CMK (cell line): ENCODE measurements at places on chromosomes 7 and 10.

GRCh38 chr7:112573302-112574039, 92.7 kb downstream of the LSMEM1 start:
- DNase-seq = peak; percentile 37

DNA sequence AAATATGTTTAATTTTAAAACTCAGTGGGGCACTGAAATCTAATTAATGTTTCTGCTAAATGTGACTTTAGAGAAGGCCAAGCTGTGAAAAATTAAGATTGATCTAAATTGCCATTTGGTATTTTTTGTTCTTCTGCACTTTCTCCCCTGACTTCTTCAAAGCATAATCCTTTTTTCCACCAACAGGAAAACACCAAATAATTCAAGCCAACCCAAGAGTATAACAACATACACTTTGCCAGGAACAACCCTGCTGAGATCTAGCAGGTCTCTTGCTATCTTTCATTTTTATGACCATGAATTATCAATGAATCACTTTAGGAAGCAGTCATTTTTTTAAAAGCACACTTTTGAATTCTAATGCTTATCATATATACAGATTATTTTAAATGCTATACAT, 100.1 kb downstream of the USP6NL start:
- DNase-seq = no peak

- DNase-seq = no peak
These were observed 142.6 kb downstream of the SND1 start for GRCh38 chr7:127794551-127794950.

DNA sequence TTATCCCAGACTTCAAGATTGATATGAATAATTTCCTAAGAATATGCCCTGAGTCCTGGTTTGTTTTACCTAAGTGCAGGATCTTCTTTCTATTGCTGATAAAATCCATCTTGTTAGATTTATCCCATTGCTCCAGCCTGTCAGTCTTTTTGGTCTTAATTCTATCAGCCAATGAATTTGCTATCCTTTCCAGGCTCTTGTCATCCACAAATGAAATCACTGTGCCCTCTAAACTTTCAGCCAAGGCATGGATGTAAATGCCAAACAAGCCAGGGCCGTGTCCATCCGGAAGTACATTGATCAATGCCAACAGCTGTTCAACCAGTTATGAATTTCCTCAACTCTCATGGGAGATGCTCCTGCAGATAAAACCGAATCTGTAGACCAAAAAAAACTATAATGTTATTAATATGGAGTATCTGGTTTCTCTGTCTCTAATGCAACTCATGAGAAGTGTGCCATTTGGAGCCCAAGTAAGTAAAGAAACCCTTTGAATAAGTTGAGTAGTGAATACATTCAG, 40.0 kb downstream of the NPY start:
- DNase-seq = no peak

- DNase-seq = no peak
These were observed 28.6 kb upstream of the COL13A1 start for GRCh38 chr10:69772933-69773704.

DNA sequence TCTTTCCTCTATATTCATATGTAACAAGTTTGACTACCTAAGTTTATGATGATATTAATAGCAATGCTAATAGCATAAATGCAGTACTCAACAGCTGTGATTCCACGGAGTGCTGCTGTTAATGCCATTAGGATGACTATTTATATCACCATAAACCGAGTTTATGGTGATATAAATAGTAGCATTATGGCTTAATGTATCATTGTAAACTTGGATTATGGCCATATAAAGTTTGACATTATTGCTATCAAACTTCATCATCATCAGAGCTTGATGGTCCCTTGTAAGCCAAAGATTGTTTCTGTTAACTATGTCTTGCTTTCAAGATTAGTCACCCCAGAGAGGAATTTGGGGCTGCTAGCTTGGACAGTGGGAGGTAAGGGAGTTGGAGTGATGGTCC, 612.4 kb upstream of the C7orf33 start:
- DNase-seq = no peak

GRCh38 chr10:36281831-36282331, 639.8 kb upstream of the FZD8 start:
- no peak for DNase-seq

DNA sequence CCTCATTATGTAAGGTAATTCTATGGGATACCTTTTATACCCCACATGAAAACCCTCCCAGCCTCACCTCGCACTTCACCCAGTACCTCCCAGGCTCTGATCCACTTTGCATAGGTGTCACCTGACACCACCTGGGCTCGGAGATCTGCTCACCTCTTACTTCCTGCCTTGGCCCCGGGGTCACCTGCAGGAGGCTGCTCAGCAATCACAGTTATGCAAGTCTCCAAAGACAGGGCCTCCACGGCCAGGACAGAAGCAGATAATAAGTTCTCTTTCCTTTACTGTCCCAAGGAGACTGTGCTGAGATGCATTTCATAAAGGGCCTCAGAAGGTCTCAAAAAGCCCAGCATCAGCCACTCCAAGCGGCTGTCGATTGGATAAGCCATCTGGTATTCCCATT, 112.4 kb upstream of the PPP2R2D start:
- DNase-seq = no peak

- no peak for DNase-seq
These were observed at the start of gene GATA3 for GRCh38 chr10:8054494-8055407. Gene GATA3, plus strand, starts transcription at chr10:8054688. Its CDS starts 968 bp downstream, at chr10:8055656.

DNA sequence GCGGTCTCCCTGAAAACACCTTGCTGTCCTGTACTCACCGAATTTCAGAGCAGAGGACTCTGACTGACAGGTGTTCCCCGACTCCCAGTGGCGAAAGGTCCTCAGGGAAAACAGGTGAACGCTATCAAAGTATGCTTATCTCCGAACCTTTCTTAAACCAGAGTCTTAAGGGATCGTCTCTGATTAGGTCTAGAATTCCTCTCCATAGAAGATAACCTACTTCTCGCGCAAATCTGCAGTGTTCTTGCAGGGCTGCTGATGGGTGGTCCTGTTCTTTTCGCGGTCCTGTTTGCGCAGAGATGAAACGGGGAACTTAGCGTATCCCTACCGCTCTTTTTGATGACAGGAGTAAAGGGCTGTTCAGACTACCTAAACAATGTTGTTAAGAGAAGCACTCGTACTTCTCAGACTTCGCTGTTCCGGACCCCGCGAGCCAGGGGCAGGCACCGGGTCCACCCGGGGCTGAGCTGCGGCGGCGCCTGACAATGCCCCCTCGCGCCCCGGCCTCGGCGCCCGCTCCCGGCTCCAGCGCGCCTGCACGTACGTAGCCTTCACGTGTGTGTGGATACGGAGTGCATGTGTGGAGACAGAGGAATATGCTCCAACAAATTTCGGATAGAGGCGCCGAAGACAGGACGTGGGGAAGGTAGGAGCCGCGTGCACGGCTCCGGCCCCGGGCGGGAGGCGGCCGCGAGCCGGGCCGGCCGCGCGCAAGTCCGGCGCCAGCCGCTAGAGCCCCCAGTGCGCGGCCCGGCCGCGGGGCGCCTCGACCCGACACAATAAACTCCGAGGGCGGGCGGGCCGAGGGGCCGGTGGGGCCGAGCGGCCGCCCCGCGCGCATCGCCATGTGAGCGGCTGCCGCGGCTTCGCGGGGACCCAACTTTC, 766 bp upstream of the ZMYND11 start:
- DNase-seq = no peak

- DNase-seq = no peak
These were observed 29.7 kb upstream of the GSDME start for GRCh38 chr7:24786941-24787340.

DNA sequence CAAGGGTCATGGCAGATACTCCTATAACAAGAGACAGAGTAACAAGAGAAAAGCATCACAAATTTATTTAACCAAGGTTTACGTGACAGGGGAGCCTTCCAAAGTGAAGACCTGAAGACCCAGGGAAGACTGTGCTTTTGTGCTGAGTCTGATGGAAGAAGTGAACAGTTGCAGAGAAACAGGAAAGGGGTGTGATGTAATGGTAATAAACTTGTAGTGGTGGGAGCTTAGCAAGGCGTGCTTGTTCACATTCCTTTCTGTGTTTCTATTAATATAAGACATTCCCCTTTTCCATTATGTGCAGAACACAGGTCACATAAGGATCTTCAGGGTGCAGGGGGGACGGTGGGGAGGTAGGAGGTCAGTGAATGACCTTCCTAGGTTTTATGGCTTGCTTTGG, 25.5 kb upstream of the C10orf67 start:
- no peak for DNase-seq

DNA sequence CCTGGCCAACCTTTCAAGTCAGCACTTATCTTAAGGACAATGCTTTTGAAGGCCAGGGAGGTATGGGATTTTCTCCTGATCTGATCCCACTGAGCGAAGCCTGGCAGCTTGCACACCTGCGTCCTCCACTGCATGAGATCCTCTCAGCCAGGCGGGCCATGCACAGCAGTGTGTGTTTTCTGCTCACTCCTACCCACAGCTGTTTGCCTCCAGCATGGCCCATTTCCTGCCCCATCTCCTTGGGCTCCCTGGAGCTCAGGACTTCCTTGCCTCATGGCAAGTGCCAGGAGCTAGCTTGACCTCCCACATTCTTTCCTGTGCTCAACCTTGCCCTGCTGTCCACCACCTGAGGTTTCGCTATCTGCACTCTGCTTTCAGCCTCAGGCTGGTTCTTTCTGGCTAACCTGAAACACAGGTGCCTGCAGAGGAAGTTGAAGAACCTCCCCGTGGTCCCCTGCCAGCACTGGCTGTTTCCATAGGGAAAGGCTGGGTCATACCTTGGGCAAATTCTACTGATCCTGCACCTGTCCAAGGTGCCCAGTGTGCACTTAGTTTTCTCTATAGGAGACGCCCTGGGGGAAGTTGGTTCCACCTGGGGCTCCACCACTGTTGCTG, 43.9 kb upstream of the EEPD1 start:
- no peak for DNase-seq

GRCh38 chr10:125756196-125756595, 19.4 kb downstream of the MMP21 start:
- DNase-seq = no peak

- no peak for DNase-seq
These were observed 5.8 kb upstream of the YAE1 start for GRCh38 chr7:39560408-39560807.

DNA sequence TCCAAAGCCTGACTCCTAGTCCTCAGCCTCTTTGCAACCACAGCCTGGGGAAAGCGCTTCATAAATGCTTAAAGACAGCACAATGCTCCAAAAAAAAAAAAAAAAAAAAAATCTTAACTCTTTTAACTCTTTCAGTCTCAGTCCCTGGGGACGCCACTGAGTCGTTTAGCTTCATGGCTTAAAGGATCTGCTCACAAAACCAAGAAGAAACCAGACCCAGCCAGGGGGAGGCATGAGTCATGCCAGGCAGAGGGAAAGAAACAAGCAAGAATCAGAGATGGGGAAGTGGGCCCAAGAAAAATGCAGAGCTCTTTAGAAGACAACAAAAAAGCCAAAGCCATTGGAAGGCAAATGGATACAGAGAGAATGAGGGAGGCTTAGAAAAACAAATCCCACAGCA, 32.5 kb upstream of the DOCK1 start:
- DNase-seq = no peak

DNA sequence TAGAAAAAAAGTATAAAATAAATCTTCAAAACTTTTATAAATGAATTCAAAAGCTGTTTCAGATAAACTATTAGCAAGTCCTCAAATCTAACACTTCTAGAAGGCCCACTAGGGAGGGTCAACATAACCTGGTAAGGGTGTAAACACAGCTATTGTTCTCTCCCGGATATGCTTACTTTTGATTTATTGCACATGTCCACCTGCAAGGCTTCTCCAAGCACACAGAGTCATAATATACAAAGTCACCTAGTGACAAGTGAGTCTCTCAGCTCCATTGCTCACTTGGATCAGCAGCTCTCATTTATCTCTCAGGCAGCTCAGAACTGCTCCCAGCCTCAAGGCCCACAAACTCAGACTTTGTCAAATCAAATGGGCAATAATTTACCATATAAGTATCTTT, 44.0 kb upstream of the COL1A2 start:
- DNase-seq = no peak

- no peak for DNase-seq
These were observed 119.5 kb downstream of the SKIDA1 start for GRCh38 chr10:21405981-21406380.

DNA sequence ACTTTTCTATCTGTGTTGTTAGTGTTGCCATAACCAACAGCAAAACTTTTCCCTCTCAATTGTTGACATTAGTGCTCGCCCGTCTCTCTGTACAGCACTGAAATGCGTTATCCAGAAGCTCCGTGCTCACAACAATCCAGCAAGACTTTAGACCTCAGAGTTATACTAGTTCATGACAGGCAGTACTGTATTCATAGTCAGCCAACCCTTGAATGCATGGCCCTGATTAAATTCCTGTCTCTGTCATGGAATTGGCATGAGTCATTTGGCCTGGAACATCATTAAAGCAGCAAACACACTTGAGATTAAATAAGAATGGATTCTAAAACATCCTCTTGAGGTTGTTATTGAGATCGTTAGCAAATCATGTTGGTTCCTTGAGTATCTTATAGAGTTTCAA, 405.5 kb upstream of the C7orf33 start:
- no peak for DNase-seq

DNA sequence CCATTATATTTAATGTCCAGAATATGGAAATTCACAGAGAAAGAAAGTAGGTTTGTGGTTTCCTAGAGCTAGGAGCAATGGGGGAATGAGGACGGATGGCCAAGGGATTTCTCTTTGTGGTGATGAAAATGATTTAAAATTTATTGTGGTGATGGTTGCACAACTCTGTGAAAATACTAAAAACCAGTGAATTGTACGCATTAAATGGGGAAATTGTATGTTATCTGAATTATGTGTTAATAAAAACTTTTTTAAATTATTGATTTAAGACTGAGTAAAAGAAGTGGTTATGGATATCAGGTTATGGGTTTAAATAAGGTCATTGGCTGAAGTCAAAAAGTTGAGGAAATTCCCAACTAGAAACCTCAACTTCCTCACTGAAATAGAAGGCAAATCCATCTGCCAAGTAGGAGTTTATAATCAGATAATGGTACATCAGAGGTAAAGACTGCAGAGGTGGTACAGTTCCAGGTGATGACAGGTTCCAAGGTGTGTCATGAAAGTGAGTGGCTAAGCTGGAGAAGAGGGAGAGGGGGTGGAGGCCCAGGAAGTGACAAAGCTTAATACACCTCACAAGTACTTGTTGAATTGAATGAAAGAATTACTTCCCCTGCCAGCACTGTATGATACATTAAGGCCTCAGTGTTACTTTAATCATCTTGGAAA, 68.9 kb upstream of the CCDC71L start:
- no peak for DNase-seq

- no peak for DNase-seq
These were observed 73.7 kb downstream of the WDFY4 start for GRCh38 chr10:48758411-48758810.
